ENCODE measurements at places on chromosomes 5 and 9.

DNA sequence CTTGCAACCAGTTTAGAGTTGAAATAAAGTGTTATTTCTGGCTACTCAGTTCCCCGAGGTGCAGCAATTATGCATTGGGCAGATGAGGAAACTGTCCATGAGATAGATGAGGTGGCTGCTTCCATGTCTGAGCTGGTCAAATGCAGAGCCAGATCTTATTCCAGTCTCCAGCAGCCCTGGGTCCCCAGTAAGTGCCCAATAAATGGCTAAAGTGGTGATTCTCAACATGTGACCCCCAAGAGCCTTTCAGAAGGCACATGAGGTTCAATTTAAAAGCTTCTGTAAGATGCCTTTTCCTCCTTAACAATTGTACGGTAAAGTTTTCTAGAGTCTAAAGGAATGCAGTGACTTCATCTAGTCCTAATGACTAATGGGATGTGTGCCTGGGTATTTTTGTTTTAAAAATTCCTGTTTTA is 17.5 kb downstream of the ATOX1 start:
- no peak for DNase-seq

- no peak for DNase-seq
These were observed 374.0 kb downstream of the NFIB start for GRCh38 chr9:13939701-13940490.

DNA sequence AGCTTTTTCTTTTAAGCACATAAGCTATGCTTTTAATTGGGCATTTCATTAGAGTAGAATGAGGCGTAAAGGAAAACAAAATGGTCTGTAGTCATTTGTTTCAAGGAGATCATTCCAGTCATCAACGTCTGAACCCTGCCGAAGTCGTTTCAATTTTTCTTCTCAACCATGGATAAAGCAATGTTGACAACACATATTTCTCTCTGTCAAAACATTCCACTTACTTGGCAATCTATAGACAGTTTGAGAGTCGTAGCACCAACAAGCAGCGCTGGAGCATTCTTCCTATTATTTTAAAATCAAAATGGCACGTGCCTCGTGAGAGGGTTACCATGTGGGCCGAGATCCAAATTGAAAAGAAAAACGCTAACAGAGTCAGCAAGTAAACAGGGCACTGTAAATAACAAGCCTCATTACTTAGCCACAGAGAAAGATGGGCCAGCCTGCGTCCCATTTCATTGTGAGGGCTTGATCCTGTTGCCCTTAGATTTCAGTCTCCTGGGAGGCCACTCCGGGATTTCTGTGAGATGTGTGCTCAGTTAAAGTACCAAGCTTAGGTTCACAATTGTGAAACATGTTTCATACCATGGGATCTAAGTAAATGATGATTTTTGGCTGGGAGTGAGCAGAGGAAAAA is 422.9 kb downstream of the DTWD2 start:
- no peak for DNase-seq

DNA sequence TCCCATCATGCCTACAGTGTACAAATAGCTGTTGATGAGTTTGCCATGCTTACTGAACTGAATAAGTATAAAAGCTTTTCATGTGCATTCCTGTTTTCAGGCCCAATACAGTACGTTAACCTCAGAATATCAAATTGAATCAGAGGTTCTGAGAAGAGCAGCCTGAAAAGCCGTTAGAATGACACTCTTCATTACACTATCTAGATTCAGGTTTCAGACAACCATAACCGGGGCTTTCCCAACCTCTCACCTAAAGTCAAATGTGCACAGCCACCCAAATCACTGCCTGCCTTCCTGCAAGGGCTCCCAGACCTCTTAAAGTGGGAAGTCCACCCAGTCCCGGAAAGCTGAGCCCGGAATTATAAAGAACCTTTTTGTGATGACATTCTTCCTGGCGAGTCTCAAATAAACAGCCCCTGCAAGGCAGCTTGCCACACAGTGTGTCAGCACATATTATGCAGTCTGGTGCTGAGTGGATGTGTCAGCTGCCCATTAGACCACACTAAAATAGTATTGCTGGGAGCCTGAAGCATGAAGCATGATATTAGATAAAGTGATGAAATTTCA is 245.8 kb downstream of the TLE4 start:
- DNase-seq, result no peak

DNA sequence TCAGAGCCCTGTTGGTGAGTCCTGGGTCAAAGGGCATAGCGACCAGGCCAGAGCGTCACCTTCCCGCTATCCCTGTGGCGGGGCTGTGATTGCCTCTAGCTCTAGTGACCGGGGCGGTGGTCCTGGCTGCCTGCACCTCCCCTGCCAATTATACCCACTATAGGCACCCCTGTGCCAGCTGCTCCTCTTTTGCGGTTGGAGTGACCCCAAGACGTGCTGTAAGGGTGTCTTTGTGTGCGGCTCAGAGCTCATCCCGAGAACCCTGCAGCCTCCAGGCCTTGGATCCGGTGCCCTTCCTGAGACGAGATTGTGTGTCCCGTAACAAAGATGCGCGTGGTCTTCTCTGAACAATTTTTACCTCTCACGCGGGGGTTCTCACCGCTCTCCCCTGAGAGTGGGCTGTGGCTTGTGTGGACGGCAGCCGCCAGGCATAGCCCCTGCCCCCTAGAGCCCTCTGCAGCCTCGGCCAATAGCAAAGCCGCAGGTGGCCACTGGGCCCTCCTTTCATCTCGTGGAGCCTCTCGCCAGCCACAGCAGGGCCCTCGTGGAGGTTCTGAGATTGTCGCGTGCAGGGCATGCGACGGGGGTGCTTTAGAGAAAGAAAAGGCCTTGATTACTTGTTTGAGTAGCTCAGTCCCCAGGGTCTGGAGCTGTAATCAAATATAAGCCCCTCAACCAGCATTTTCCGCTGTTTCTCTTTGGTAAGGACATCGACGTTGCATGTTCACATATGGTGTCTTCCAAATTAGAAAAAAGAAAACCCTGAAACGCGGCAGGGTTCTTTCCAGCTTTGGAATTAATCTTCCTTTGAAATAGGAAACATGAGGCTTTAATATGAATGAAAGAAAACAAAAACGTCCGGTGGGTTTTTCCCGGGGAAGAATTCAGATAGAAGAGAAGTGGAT is 10.7 kb downstream of the NKD2 start:
- DNase-seq, result no peak

DNA sequence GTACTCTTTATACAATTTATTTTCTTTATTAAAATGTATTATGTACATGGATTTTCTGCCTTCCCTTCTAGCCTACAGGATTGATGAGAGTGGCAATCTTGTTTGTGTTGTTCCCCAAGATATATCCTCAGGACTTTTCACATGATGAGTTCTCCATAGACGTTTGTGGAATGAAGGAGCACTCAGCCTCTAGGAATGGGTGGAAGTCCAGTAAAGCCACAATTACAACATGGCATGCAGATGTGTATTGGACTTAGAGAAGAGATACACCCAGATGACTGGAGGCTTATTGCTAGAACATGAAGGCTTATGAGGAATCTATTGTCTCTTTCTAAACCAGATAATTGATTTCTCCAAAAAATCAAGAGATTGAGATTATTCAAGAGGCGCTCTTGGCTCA is 8.2 kb upstream of the DOCK2 start:
- DNase-seq, result no peak

- DNase-seq, result no peak
These were observed 54.0 kb upstream of the FCN1 start for GRCh38 chr9:134971696-134972095.

GRCh38 chr5:167725741-167726140 is 565.7 kb upstream of the WWC1 start:
- no peak for DNase-seq

All from CD4-positive, alpha-beta T cell treated with Interleukin-4 for 4 hours (primary cell).